GM12892 (cell line): ENCODE measurements at places on chromosomes 5 and 9.

DNA sequence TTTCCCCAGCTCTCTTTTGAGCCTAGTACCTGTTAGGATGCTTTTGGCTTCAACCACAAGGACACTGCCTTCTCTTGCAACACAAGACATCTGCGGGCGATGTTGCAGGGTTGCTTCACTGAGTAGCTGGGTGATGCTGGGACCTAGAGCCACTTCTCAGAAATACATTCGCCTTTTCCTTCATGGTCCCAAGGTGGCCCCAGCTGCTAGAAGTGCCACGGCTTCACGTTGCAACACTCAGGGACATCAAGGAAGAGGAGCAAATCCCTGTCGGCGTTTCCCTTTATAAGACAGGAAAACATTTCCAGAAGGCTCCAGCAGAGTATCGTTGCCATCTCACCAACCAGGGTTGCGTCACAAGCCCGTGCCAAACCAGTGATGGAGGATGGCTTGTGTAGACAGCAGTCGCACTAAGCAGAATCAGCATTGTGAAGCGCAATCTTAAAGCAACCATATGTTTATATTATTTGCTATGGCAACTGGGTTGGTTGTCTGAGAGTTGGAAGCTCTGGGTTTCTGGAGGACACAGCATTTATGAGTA lies 62.7 kb downstream of the ANKRD33B start:
- no peak for DNase-seq

DNA sequence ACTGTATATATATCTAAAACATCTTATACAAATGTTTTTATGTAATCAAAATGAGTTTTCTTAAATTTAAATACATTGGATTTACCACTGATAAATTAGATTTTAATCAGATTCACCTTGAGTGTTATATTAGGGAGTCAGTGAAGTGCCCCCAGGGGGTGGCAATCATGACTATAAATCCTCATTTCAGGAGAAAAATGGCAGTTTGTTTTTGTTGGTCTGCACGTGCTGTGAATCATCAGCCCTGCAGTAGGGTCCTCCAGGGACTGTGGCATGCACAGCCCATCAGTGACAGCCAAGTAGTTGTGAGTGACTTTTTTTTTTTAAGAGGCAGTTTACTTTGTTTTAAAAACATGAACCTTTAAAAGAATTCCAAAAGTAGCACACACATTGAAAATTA lies 65.2 kb downstream of the ZSWIM6 start:
- no peak for DNase-seq

DNA sequence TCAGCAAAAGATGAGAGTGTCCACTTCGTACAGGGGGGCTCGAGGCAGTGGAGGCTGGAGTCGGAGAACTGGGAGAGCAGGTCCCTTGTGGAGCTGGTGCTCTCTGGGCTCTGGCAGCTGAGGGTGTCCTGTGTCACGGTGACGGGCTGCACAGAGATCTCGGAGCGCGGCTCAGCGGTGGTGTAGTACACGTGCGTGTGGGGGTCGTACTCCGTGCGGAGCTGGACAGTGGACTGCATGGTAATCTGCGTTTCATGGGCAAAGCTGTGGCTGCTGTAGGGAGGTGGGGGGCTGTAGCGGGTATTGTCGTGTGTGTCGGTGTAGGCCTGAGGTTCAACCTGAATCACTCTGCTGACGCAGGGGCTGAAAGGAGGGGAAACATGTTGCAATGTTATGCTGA lies 48.0 kb downstream of the PTCH1 start:
- DNase-seq: no peak

DNA sequence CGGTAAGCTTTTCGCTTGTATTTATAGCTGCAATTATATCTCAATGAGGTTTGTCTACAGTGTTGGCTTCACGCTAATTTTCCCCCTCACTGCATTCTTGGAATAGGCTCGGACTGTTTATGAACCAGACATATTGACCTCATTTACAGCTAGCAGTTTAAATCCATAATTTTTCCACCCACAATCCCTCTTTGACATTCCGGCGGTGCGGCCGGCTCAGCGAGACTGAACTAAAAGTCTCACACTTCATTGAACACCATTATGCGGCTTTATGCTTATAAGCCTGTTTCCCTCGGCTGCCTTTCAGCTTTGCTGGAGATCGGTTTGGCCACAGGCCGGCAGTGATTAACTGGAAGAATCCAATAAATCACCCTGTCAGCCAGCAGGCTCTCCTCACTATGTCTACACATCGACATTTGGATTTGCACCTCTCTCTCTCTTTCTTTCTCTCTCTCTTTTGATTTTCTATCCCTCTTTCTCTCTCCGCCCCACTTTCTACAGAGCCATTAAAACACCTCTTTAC lies 315.0 kb upstream of the TLE4 start:
- no peak for DNase-seq

DNA sequence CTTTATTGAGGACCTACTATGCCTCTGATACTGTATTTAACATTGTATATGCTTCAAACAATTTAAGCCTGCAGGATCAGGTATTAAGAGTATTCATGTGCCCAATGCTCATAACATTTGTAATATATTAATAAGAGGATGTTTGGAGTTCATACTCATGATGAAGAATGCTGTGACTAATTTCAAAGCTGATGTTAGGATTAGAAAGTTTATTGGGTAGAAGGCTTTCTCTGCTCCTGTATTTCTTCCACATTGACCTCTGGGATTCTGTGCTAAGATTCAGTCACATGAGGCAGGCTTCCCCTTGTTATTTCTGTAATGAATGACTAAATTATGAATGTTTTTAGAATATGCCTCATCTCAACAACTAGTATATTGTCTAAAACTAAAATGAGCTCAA lies 456.4 kb downstream of the NFIB start:
- no peak for DNase-seq

GRCh38 chr9:34771007-34771406 lies 61.1 kb upstream of the CCL21 start:
- DNase-seq: no peak

DNA sequence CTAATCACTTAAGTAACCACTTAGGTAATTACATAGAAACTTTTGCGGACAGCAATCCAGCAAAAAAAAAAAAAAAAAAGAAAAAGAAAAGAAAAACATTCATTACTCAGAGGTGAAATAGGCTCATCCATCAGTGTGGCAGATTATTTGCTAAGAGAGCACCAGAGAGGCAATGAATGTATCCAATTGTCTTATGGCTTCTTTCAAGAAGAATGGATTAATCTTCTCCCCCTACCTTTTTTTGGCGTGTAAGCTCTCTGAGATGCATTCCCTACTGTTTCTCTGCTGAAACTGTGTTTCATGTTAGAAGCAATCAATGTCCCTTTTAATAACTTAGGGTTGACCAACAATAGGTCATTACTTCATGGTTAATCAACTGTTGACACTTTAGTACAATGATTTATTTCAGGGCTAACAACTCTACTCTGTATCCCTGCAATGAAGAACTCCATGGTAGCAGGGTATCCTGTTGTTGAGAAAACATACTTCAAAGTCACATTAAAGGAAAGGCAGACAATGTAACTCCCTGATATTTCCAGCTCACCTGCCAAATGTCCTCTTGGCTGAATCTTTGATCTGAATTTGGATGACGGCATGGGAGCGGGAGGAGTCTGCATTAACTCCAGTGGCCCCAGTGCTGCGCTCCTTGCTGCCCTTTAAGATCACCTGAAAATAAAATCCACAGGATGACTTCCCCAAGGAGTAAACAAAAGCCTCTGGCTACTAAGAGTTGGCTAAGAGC lies 57.6 kb downstream of the KIF24 start:
- no peak for DNase-seq

GRCh38 chr5:123203105-123203800 lies 114.2 kb downstream of the PRDM6 start:
- DNase-seq: no peak

- DNase-seq: peak; percentile 34
Measured at GRCh38 chr5:50666261-50667022, at the start of gene PARP8. PARP8 (plus strand) TSS chr5:50666637; CDS start chr5:50667096, 459 bp downstream.

DNA sequence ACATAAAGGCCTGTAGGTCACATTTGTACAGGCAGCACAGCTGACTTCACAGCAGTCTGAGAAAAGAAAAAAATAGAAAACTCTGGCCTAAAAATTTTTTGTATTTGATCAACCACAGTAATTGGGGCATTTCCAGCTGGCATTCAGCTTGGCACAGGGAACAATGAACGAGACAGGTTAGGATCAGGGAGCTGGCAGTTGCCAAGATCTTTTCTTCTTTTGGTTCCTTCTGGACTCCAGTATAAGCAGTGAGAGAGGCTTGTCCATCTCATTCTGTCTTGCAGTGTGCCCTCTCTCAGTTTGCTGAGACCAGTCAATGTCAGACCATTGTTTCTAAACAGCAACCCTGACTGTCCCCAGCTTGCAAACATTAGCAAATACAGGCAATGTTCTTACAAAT lies 601.1 kb downstream of the TLR4 start:
- DNase-seq: no peak

- no peak for DNase-seq
Measured at GRCh38 chr9:120985819-120986222, 59.2 kb upstream of the TRAF1 start.

DNA sequence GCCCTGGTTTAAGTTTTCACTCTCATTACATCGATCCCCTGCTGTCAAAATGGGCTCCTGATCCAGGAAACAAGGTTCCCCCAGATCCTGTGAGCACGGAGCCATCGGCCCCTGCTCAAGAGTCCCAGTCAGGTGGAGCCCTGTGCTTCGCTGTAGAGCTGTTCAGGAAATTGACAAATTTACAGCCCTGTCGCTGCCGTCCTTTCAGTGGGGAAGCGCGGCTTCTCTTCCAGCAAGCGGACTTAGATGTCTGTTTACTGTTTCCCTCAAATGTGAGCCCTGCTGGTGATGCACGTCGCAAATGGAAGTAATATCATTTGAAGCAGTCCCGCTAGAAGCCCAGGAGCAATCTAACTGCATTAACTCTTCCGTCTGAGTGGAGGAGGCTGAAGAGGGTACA lies 760.9 kb upstream of the WWC1 start:
- DNase-seq: no peak

GRCh38 chr9:132702254-132702653 lies 32.0 kb downstream of the GTF3C4 start:
- DNase-seq: no peak

- no peak for DNase-seq
Measured at GRCh38 chr5:130335117-130335516, 430.9 kb downstream of the CHSY3 start.

GRCh38 chr9:136117916-136118319 lies 757 bp downstream of the TMEM250 start:
- no peak for DNase-seq

- peak; percentile 5 for DNase-seq
Measured at GRCh38 chr9:84669013-84669287, 579 bp upstream of the NTRK2 start.

GRCh38 chr9:101167490-101168134 lies 139.1 kb downstream of the PLPPR1 start:
- no peak for DNase-seq

GRCh38 chr9:72134801-72135200 lies 14.4 kb upstream of the GDA start:
- no peak for DNase-seq

DNA sequence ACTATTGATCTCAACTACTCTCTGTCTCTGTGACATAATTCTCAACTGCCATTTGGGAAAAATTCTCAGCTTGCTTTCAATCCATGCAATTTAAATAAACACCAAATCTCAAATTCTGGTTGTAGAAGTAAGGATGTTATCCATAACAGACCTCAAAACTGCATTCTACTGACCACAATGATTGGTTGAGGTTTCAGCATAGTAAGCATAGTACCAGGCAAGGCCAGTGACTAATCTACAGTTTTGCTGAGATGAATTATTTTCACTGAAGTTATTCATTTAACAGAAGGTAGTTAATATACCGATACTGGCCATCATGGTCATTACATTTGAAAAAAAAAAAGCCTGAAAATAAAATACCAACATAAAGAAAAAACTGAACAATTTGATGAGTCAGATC lies 488.0 kb upstream of the CDH18 start:
- DNase-seq: no peak

DNA sequence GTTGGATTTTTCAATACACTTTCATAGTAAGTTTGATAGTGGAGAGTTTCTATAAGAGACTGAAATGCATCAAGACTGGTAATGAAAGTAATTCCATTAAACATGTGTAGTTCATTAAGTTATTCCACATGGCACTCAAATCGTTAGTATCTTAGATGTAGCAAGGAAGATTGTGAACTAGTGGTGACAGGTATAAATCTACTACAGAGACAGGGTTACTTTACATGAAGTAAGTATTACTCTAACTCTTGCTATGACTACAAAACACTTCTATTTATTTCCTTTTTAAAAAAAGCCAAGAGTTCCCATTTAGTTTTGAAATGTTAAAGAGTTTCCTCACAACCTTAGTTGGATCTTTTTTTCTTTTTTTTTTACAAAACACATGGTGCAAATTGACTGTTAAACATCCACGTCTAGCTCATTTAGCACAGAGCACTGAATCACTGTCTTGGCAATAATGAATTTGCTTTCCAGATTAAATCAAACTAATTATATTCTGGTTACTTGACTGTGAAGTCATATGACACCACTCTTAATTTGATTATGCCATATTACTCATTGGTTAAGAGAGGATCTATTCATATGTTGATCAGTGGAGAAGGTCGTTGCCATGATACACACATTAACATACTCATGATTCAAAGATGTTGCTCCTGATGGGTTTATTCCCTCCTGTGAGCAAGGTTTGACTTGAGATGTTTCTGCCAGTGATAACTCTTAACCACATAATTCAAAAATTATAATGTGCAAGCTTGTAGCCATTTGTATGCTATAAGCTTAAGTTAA lies 644.8 kb downstream of the EFNA5 start:
- DNase-seq: no peak

DNA sequence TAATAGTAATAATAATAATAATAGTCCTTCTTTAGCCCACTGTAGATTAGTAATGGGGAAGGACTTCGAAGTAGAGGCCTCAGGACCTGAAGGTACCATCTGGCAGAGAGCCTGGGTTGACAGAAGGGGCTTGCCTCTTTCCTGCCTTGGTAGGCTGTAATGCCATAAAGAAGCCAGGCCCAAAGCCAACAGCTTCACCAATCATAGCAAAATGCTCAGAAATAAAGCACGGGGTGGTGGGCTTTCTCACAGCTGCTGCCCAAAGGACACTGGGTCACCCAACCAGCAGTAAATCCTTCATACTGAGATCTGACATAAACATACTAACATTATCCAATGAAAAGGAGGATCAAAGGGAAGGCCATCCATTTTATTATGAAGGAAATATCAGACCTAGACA lies 70.7 kb downstream of the SUSD1 start:
- no peak for DNase-seq

- no peak for DNase-seq
Measured at GRCh38 chr9:15276328-15276938, 30.6 kb downstream of the TTC39B start.

- no peak for DNase-seq
Measured at GRCh38 chr9:21114311-21114710, 27.3 kb downstream of the IFNW1 start.

DNA sequence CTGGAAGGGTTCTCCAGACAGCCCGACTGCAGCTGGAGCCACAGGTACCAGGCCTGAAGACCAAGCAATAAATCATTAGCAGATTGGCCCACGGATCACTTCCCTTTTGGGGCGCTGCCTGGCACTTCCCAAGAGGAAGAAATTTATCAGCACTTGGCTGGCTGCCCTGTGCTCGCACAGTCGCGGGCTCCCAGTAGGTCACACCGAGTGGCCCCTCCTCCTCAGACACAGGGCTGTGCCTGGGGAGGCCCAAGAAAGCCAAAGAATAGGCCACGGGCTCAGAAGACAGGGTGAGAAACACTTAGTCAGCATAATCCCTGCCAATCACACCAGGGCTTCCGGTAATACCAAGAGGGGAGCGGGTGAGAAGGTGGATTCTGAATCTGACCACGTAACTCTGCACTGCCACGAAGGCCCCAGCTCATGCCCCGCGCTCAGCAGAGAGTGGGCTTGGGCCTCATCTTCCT lies 115.7 kb upstream of the MSX2 start:
- DNase-seq: no peak
